Brain microvascular endothelial cell (primary cell): ENCODE measurements at places on chromosomes 3 and 15.

DNA sequence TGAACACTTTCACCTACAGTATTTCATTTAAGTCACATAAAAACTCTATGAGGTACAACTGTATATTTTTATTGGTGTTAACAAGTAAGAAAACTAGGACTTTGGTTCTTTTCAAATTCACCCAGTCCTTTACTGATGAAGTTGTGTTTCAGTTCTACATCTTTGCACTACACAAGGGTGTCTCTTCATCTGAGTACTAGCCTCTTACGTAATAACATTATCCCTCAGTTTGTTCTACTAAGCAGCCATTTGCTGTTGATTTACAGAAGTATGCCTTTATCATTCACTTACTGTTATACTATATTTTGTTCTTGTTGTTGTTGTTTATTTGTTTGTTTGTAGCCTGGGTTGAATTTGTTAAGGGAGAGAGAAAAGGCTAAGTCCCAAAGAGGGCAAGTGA lies 311.9 kb downstream of the PLOD2 start:
- no peak for DNase-seq

DNA sequence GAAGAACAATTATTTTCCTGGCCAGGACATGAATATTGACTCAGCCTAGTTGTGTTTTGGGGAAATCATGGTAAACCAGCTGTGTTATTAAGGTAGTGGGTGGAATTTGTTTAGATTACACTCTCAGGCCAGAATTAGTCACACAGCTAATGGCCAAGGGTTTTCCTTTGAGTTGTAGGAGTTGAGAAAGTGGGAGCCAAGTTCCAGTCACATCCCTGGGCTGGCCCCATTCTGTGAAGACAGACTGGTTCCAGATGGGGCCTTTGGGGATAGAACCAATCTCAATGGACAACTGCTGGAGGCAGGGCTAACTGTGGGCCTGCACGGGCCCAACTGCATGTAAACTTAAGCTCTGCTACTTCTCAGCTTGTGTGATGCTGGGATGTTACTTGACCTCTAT lies 1.4 kb upstream of the RASL12 start:
- peak; percentile 20 for DNase-seq

DNA sequence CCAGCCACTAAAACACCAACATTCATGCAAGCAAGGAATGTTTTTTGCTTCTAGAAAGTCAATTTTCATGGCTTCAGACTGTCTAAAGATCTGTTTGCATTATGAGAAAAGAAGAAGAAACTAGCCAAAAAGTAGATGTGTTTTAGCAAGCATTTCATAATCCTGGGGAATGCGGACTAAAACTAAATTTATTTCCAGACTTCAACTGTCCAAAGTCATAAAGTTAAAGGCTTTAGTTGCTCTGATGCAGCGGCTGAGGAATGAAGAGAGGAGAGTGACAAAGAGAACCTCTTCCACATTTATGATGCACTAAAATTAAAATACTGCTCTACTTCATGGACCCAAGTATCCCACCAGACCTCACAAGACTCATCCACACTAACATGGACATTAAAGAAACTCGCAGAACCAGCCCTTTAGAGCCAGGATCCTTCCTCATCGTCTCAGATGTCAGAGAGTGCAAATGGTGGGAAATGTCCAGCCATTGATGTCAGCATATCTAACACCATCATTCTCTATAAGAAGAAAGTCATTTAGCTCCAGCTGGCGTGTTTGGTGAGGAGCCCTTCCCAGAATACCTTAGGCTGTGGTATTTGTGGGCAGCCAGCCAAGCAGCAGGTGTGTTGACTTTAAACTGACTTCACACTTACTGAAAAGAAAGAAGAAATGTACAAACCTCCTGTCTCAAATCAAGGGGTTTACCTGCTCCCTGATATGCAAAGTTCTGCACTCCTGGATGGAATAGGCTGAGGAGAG lies 17.4 kb downstream of the FYCO1 start:
- DNase-seq = no peak

GRCh38 chr15:31799715-31800321 lies 230.5 kb upstream of the CHRNA7 start:
- no peak for DNase-seq
